ENCODE measurements at places on chromosomes 4 and X.

DNA sequence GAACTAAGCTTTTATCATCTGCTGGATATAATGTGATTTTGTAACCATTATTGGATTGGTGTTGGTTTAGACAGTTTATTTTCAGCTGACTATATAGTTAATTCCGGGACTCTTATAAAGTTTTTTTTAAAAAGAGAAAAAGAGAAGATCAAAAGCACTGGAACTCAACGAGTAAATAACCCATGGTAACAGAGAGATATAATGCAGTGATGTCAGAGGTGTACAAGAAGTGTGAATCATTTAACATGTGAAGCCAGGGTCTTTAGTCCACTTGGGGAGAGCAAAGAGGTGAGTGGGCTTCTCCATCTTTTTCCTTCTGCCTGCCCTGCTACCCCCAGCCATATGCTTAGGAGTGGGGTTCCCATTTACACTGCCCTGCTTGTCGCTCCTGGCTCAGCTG, 3.2 kb downstream of the TMEM165 start:
- peak; percentile 22 for DNase-seq

DNA sequence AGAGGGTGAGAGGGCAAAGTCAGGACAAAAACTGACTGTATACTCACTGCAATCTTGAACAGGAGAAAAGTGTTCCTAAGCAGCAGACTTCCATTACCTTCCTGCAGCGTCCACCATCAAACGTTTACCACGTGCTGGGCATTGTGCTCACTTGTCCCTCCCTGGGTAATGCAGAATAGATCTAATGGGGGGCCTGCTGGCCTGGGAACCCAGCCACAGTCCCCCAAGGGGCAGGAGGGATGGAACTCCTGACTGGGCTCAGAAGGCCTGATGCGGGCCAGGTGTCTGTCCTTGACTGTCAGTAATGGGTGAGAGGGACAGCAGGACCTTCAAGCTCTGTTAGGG, 37.6 kb upstream of the FAM156A start:
- no peak for DNase-seq

DNA sequence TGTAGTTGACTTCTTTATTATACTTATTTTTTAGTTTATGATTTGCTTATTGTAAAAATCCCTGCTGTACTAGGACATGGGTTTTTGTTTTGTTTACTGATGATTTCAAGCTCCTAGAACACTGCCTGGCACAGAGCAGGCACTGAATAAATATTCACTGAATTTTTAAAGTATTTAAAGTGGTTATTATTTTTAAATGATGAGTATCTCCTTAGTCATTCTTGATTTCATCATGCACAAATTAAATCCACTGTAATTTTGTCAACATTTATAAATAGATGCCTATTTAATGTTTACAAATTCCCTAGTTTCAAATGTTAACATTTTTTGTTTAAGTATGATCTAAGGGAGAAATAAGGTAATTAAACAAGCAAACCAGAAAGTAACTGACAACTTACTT, 367.9 kb upstream of the SLIT2 start:
- DNase-seq: peak; percentile 35

- DNase-seq: no peak
Observed at GRCh38 chr4:116665716-116666115, 419.7 kb downstream of the TRAM1L1 start.

DNA sequence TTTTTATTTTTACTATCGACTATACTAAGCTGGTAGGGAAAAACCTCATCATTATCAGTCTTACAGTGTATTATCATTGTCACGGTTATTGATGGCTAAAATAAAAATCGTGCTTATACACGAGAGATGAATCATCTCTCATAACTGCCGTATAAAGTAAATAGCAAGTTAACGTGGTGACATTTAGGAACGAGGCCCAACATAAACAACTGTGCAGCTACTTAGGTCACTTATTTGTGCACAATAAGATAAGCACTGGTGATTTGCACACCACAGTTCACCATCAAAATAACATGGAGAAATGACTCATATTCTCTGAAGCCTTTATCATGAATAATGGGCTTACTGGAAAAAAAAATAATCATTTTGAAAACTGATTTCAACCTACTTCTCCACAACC, 482.0 kb upstream of the TENM3 start:
- no peak for DNase-seq

DNA sequence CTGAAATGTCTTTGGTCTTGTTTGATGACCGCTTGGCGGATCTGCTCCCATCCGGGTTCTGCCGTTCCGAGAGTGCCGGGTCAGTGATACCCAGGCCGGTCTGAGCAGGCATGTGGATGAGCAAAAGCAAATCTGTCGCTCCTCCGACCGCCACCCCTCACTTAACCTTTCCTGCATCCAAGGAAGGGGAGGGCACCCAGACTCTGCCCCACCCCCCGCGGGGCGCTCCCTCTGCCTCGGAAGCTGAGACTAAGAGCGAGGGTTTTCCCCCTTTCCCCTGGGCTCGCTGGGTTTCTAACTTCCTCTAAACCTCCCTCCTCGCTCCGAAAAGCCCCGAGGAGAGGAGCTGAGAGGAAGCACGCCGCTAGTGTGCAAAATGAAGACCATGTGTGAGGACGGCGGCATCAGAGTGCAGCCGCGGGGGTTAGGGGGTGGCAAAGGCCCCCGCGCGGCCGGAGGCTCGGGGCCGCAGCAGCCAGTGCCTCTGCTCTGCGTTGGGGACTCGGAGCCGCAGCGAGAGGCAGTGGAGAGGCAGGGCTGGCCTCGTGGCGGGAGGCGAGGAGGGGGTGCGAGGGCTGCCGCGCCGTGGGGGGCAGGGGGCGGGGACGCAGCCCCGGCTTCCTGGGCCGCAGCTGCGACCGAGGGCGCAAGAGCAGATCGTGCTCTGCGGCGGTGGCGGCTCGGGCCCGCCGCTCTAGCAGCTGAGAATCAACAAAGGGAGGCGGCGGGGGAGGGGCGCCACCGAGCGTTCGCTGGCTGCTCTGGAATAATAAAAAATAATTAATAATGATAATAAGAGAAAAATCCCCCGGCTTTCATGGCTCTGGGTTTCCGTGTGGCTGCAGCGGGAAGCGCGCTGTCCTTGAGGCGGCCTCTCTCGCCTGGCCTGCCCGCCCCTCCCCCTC, 55.8 kb upstream of the BCOR start:
- DNase-seq: peak; percentile 52

DNA sequence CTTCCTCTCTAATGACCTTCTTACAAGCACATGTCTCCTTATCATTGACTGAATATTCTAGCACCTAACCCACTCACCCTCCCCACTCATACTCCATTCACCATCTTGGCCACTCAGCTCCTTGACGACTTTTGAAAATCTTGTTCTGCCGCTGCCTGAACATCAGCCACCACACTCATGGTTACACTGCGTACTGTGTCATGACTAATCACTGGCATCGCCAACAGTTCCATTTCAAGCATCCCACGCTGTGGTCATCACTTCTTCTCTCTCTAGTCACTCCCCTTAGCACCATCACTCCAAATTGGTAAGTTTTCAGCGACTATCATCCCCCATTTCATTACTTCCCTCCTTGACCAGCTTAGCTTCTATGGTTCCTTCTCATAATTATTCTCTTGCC, 352.8 kb downstream of the MAPK10 start:
- no peak for DNase-seq

- DNase-seq: peak; percentile 55
Observed at GRCh38 chr4:169410839-169411770, 140.3 kb upstream of the SH3RF1 start.

DNA sequence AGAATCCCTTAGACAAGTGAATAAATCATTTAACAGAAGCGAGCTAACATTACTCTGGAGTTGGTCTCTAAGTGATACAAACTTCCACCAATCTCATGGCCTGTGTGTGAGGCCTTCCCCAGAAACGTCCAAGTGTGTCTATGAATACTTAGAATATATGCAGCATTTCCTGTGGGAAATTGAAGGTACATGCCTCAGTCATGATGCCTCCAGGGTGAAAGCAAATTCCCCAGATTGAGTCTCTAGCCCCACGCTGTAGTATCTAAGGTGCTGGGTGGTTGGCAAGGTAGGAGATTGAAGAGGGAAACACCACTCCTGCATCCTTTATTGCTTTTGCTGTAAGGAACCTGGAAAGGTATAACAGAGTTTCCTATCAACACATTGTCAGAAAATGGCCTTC, 113.8 kb downstream of the IL13RA2 start:
- DNase-seq: no peak

DNA sequence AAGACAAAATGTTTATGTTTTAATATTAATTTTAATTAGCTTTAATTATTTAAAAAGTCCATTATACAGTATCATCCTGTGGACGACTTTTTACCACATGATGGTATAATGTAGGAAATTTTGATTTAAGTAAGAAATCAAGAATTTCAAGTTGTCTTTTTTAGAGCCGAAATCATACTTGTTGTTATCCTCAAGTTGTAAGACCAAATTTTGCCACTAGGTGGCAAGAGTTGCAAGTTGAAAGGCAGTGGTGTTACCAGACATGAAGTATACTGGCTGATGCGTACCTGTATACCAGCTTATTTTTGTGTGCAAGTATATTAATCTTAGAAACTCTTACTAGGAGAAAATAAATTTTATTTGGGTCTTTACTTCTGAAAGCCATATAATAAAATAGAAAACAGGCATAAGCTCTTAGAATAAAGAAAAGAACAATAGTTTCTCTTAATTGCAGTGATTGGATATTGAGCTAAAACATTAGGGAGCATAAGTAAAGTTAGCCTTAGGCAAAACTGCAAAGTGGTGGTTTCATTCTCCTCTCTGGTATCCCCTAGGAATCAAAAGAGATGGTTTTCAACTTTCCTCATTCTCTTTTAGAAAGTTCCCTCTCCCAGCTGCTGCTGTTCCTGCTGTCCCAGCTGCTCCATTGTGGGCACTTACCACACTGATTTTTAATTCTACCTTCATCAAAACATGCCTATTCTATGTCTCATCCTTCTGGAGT, 118.0 kb upstream of the WDFY3 start:
- DNase-seq: peak; percentile 90

GRCh38 chrX:19987856-19988255, 3.0 kb downstream of the BCLAF3 start:
- no peak for DNase-seq

DNA sequence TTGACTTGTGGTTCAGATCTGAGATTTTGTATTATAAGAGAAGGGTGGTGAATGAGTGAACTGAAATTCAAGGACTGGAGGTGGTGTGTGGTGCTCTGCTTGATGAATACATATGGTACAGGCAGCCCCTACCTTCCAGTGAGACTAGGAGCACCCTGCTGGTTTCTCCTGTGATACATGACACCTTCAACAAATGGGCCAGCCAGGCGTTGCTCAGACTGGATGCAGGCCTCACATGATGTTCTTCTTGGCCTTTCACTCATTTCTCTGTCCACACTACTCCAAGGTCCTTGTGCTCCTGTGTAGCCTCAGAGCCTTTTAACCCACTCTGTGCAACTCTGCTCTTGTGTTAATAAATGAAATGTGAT, 67.2 kb downstream of the FNIP2 start:
- DNase-seq: no peak

- no peak for DNase-seq
Observed at GRCh38 chrX:153380691-153381090, 20.5 kb downstream of the PNMA6E start.

DNA sequence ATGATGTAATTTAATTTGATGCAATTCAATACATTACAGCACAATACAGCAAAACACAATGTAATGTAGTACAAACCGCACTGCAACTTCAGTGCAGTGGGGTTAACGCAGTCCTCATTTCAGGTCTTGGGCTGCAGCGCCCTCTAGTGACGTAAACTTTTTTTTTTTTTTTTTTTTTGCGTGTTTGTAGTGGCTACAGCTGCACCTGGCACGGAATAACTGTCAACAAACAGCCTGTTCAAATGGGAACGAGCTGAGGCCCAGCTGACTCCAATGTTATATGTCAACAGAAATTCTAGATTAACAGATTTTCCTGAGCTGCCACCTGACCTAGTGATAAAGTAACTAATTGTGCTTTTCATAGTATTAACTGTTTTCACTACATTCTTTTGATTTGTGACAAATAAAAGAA, 33.5 kb upstream of the RASSF6 start:
- peak; percentile 88 for DNase-seq

DNA sequence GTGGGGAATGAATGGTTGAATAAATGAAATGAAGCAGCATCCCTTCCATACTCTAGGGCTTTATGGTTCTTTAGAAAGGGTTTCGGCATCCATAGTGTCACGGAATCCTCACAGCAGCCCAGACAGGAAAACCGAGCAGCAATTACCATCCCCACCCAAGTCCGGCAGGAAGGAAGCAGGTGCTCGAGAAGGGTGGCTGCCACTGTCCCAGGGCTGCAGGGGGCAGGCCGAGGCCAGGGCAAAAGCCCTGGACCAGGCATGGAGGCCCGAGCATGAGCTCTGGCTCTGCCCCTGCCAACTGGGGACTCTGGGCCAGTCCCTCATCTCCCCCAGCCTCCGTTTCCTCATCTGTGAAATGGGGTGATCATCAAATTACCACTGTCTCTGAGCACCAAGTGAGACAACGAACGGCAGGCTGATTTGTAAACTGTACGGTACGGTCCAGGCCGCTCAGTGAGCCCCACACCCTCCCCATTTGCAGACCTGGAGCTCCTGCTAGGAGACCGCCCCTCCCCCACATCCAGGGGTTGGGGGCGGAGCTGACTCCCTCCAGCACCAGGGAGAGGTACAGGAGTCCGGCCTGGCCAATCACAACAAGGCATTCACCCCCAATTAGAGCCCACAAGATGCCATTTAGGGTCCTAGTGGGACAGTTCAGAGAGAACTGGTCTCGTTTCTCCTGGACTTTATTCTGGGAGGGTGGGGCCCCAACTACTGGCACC, 100.4 kb downstream of the WFS1 start:
- DNase-seq: no peak

DNA sequence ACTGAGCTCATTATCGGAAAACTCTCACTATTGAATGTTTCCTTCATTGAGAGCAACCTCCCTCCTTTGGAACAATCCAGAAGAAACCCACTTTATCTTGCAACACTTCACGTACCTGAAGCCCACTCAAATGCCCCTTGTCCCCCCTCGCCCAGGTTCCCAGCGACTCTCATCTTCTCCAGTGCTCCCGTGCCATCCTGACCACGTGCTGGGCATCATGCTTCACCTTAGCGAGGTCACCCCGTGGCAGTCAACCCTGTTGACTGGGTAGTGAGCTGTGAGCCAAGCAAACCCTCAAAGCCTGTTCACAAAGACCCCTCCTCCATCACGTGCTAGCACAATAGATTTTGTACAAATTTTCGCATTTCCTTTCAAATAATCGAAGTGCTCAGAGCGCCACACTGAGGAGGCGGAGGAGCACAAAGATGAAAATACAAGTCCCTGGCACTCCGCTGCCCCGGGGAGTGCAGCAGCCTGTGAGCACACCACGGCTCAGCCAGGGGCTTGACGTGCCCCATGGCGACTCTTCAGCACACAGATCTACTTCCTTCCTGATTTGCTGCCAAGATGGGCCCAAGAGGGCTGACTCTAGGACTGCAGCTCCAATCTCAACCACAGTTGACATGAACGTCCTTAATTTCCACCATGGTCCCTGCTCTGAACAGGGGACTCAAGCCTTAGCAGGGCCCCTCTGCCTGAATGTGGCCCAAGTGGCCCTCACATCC, 15.6 kb downstream of the PDZD4 start:
- DNase-seq: no peak

DNA sequence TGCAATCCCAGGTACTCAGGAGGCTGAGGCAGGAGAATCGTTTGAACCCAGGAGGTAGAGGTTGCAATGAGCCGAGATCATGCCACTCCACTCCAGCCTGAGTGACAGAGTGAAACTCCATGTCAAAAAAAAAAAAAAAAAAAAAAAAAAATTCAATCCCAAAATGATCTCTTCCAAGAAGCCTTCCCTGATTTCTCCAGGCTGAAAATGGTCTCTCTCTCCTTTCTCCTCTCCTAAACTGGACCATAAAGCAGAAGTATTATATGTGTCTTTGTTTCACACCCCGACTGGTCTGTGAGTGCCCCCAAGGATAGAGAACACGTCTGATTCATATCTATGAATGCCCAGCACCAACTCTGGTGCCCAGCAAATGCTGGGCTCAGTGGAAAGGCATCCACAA, 17.3 kb upstream of the KDM5C start:
- DNase-seq: no peak

Measured in adipocyte (in vitro differentiated cells).